HFFc6 (cell line): ENCODE measurements at places on chromosomes 12 and 14. TPM values are rescaled to one million over a fixed set of nuclear protein-coding genes. Genes with fewer than 3 reads are reported as not detected.
A peak's percentile ranks its signal among the peaks of the same experiment; 100 is the strongest.

DNA sequence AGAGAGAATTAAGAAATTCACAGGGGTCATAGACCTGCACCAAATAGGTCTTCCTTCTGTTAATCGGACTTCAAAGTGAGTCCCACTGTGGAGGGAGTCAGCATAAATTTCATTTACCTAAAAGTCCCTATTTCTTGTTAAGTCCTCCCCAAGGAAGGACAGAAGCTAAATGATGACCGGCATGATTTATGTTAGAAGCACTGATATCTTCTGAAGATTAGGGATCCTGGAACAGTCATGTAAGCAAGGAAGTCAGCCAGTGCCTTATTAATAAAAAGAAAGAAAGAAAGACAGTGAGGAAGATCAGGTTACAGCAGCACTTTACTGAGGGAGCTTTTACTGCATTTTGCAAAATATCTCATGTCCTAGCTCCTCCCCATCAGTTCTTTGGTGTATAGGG is 287.5 kb downstream of the FOXG1 start:
- DNase-seq: no peak
- H3K4me1 ChIP-seq: no peaks in the 10 kb centered on the region
- H3K27me3 ChIP-seq: peaks cover 6% of the 10 kb centered on the region; the same call in 1 of the 2 replicates
- no peaks in the 10 kb centered on the region for H3K36me3 ChIP-seq
- H3K4me3 ChIP-seq: no peak overlapping the region

Gene KCNK10
- total RNA-seq: not detected in 3 replicates

DNA sequence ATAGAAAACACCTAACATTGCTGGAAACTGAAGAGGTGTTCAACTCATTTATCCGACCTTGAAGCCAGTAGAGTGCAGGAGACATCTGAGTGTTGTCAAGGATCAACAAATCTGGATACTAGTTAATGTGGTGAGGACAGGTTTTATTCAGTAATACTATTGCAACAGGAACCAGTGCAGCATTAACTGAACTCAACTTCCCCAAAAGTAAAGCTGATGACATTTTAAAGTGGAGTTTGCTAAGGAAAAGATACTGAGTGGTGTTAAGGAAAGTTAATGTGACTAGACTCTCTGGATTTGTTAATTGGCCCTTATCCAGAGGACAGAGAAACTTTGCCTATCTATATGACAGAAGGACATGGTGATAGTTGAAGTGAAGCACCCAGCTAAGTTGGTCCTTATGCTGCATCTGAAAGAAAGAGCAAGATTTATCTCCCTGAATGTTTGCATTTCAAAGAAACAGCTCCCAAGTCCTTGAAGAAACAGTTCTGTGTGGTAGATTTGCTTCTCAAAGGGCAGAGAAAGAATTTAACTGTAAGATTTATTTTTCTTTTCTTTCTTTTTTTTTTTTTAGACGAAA is 1.2 kb upstream of the CLEC7A start:
- DNase-seq: no peak
- H3K4me3 ChIP-seq: no peak overlapping the region

Gene CDK4
- total RNA-seq: 121 to 140 TPM (median 122 TPM) in 3 replicates

DNA sequence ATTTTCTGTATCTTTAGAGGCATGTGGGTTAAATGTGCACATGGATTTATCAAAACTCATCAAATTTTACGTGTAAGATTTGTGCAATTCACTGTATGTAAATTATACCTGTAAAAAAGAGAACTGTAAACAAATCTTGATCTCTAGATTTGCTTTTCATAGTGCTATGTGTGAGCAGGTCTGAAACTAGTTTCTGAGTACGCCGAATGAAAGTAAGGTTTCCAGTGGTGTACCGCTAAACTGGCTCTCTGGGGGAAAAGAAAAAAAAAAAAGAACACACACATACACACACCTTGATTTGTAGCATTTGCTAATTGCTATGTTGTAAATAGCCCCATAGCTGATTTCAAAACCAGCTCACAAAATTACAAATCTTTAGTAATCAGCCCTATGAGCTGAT is 8.6 kb upstream of the SLC41A2 start:
- H3K27me3 ChIP-seq: peaks cover 26% of the 10 kb centered on the region
- no peak overlapping the region for H3K4me3 ChIP-seq
- H3K27ac ChIP-seq: no peak overlapping the region
- no peak for DNase-seq
- H3K36me3 ChIP-seq: no peaks in the 10 kb centered on the region

- H3K27ac ChIP-seq: no peak overlapping the region
- H3K36me3 ChIP-seq: no peaks in the 10 kb centered on the region; the same call in 1 of the 2 replicates
- H3K27me3 ChIP-seq: peaks cover 3% of the 10 kb centered on the region
- no peak for DNase-seq
- H3K4me1 ChIP-seq: no peaks in the 10 kb centered on the region
These were observed 475.4 kb downstream of the NPAS3 start for GRCh38 chr14:33414041-33414440.

DNA sequence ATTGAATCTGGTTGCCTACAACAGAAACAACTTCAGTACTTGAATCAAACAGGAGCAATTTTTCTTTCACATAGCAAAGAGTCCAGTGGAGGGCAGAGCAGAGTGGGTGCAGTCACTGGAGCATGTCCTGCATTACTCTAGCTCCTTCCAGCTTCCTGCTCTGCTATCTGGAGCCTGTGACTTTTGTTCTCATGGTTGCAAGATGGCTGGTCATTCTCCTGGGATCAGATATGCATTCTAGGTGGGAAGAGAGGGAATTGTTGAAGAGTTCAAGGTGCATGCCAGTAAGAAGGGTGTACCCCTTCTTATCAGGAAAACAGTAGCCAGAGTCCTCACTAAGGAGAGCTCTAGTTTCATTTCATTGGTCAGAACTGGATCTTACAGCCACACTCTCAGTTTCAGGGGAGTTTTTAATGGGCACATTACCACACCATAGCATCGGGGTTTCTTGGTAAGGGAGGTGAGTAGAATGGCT is 8.0 kb downstream of the IFT43 start:
- peak overlapping the region; percentile 3; the same call in 1 of the 2 replicates for H3K27ac ChIP-seq
- H3K27me3 ChIP-seq: peaks cover 5% of the 10 kb centered on the region; the same call in 1 of the 2 replicates
- H3K36me3 ChIP-seq: peaks cover 42% of the 10 kb centered on the region
- no peak for DNase-seq
- no peak overlapping the region for H3K4me3 ChIP-seq

Gene MANSC4
- total RNA-seq: not detected in 3 replicates
